ENCODE measurements at places on chromosomes 12 and 14. TPM values are rescaled to one million over a fixed set of nuclear protein-coding genes. Genes with fewer than 3 reads are reported as not detected.

GRCh38 chr14:56102941-56103340 lies 15.3 kb upstream of the PELI2 start:
- no peaks in the 10 kb centered on the region for H3K36me3 ChIP-seq
- H3K4me3 ChIP-seq, result no peak overlapping the region
- H3K27me3 ChIP-seq, result no peaks in the 10 kb centered on the region
- no peak for DNase-seq

DNA sequence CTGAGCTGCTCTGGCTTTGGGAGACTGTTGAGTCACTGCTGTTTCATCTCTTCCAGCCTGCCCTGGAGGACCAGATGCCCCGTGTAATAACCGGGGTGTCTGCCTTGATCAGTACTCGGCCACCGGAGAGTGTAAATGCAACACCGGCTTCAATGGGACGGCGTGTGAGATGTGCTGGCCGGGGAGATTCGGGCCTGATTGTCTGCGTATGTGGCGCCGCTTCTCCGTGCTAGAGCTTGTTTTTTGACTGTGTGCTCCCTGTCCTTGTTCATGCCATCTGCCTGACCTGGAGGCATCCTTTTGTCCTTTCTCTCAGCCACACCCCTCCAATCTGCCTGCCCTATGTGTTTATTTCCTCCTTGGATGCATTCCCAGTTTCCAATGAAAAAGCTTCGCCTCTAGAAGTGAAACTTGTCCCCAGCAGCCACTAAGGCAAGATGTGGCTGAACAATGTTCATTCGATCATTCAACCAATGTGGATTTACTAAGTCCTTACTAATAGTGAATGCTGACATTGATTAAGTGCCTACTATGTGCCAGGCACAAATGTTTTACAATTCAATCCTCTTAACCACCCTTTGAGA lies 98.6 kb downstream of the NT5DC3 start:
- no peaks in the 10 kb centered on the region for H3K36me3 ChIP-seq
- no peak overlapping the region for H3K27ac ChIP-seq
- H3K4me1 ChIP-seq, result peaks cover 5% of the 10 kb centered on the region
- DNase-seq, result peak; percentile 10
- no peak overlapping the region for H3K4me3 ChIP-seq
- no peaks in the 10 kb centered on the region for H3K27me3 ChIP-seq

DNA sequence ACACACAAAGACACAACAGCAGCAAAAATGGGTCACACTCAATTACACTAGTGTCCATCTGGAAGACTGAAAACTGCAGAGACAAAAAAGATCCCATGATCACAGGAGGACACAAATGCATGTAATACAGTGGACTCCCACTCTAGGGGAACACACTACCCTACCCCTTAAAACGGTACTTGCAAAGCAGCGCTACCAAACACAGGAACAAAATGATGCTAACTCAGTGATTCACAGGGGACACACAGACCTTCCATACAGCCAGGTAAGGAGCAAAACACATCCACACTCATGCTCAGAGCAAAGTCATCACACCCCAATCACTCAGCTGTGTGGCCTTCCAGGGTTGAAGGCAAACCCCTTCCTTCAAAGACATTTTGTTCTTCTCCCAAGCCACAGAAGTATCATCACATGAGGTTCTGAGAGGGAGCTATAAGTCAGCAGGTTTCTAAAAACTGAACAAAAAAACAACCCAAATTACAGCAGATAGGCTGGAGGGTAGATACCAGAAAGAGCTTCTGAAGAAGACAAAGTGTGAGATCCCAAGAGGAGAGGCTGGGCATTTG lies 14.8 kb downstream of the SMUG1 start:
- peaks cover 50% of the 10 kb centered on the region for H3K27me3 ChIP-seq
- no peak overlapping the region for H3K27ac ChIP-seq
- peaks cover 4% of the 10 kb centered on the region for H3K4me1 ChIP-seq
- H3K4me3 ChIP-seq, result no peak overlapping the region
- no peaks in the 10 kb centered on the region for H3K36me3 ChIP-seq
- no peak for DNase-seq

DNA sequence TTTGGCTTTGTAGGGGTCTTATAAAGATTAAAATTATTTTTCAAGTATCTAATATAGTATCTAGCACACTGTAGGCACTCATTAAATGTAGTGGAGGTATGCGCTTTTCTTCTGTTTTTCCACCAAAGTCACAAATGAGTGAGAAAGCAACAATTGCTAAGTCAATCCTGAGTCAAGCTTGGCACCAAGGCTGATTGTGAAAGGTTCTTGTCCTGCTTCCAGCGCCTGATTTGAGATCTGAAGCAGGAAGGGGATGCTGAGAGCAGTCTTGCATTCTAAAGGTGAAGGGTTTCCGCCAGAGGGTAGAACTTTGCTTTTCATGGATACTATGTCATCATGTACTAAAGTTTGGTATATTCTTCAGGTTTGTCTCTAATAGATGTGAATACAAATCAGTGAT lies 64.9 kb upstream of the DAAM1 start:
- no peak overlapping the region for H3K27ac ChIP-seq
- no peaks in the 10 kb centered on the region for H3K27me3 ChIP-seq
- H3K4me1 ChIP-seq, result no peaks in the 10 kb centered on the region
- DNase-seq, result no peak
- H3K36me3 ChIP-seq, result no peaks in the 10 kb centered on the region

- peaks cover 11% of the 10 kb centered on the region for H3K4me1 ChIP-seq
- no peaks in the 10 kb centered on the region for H3K27me3 ChIP-seq
- no peaks in the 10 kb centered on the region for H3K36me3 ChIP-seq
- no peak for DNase-seq
Observed at GRCh38 chr12:96419576-96420276, 19.5 kb upstream of the CDK17 start.

- H3K27me3 ChIP-seq, result no peaks in the 10 kb centered on the region
- no peaks in the 10 kb centered on the region for H3K36me3 ChIP-seq
- H3K4me1 ChIP-seq, result peaks cover 8% of the 10 kb centered on the region
- H3K27ac ChIP-seq, result no peak overlapping the region
Observed at GRCh38 chr14:73143003-73143402, 6.7 kb downstream of the PSEN1 start.

- DNase-seq, result no peak
- H3K27ac ChIP-seq, result no peak overlapping the region
- no peaks in the 10 kb centered on the region for H3K27me3 ChIP-seq
Observed at GRCh38 chr14:61050417-61050816, 69.4 kb downstream of the SLC38A6 start.

DNA sequence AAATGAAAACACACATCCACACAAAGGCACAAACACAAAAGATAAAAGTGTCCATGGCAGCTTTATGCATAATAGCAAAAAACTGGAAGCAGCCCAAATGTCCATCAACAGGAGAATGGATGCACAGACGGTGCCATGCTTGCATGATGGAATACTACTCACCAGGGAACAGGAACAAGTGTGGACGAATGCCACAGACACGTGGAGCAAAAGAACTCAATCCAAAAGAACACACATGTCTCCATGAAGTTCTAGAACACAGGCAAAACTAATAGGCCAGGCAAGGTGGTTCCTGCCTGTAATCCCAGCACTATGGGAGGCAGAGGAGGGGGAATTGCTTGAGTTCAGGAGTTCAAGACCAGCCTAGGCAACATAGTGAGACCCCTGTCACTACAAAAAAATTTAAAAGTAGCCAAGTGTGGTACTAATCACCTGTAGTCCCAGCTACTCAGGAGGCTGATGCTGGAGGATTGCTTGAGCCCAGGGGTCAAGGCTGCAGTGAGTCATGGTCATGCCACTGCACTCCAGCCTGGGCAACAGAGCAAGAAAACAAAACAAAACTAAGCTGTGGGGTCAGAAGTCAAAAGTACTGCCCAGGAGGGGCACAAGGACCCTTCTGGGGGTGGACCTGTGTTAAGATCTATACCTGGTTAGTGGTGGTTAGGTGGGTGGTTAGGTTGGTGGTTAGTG lies 7.3 kb upstream of the TMEM119 start:
- no peak for DNase-seq
- H3K27me3 ChIP-seq, result no peaks in the 10 kb centered on the region
- no peaks in the 10 kb centered on the region for H3K36me3 ChIP-seq
- H3K4me1 ChIP-seq, result peaks cover 8% of the 10 kb centered on the region

- no peaks in the 10 kb centered on the region for H3K36me3 ChIP-seq
- peaks cover 2% of the 10 kb centered on the region for H3K27me3 ChIP-seq
- H3K27ac ChIP-seq, result no peak overlapping the region
- no peaks in the 10 kb centered on the region for H3K4me1 ChIP-seq
Observed at GRCh38 chr12:9741726-9742125, 8.8 kb upstream of the CLECL1 start.

DNA sequence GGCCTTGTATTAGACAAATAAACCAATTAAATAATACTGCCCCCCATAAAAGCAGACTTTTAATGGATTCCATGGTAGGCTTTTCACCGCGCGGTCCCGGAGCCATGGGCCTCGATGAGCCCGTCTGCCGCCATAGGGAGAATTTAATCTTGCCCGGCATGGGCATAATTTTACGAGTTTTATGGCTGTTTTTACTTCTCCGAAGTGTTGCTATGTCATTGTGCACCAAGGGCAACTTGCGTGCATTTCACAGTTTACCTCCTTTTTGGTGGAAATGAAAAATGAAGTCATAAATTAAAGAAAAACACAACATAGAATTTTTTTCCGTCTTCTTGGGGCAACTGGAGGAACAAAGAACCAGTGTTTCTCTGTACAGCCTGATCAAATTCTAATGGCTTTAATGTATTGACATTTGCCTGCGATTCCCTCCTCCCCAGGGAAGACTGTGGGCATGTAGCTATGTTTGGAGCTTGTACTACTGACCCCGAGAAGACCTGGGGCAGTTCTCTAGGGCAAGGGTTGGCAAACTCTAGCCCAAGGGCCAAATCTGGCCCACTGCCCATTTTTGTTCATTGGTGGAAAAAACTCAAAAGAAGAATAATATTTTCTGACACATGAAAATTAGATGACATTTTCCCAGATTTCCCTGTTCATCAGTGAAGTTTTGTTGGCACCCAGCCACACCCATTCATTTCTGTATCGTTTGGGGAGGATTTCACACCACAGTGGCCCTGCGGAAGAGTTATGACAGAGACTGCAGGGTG lies 142.7 kb downstream of the CHST11 start:
- no peak overlapping the region for H3K4me3 ChIP-seq
- peaks cover 43% of the 10 kb centered on the region for H3K4me1 ChIP-seq
- no peaks in the 10 kb centered on the region for H3K27me3 ChIP-seq
- DNase-seq, result no peak

DNA sequence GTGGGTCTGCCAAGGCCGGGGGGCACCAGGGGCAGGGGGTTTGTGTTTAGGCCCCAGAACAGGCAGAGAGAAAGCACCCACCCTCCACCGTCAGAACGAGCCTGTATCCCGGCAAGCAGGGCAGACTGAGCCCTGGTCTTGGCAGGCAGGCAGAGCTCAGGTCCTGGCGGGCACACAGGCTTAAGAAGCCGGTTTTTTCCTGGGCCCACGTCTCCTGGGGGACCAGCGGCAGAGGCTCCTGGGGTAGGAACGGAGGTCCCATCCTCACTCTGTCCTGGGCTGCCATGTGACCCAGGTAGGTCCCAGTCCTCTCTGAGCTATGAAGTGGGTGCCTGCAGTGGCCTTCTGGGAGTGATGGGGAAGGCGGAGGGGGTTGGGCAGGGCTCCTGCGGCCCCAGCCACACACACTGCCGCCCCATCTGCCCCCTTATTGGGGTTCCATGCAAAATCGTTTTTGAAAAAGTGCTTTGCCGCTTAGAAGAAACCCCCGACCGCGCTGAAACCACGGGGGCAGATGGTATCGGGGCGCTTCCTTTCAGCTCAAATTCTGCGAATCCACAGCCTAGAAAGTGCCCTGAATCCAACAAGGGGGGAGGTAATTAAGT lies 24.2 kb downstream of the SH2B3 start:
- H3K4me3 ChIP-seq, result no peak overlapping the region
- H3K27me3 ChIP-seq, result no peaks in the 10 kb centered on the region
- peaks cover 3% of the 10 kb centered on the region for H3K36me3 ChIP-seq
- DNase-seq, result no peak
- H3K4me1 ChIP-seq, result peaks cover 55% of the 10 kb centered on the region

- H3K27ac ChIP-seq, result peak overlapping the region; percentile 84
- no peak overlapping the region for H3K4me3 ChIP-seq
- no peaks in the 10 kb centered on the region for H3K27me3 ChIP-seq
Observed at GRCh38 chr12:22529281-22530060, 14.9 kb downstream of the C2CD5 start.

GRCh38 chr12:31234955-31235867 lies 90.7 kb downstream of the SINHCAF start:
- no peak overlapping the region for H3K4me3 ChIP-seq
- no peak overlapping the region for H3K27ac ChIP-seq
- peaks cover 40% of the 10 kb centered on the region for H3K27me3 ChIP-seq
- no peaks in the 10 kb centered on the region for H3K36me3 ChIP-seq

DNA sequence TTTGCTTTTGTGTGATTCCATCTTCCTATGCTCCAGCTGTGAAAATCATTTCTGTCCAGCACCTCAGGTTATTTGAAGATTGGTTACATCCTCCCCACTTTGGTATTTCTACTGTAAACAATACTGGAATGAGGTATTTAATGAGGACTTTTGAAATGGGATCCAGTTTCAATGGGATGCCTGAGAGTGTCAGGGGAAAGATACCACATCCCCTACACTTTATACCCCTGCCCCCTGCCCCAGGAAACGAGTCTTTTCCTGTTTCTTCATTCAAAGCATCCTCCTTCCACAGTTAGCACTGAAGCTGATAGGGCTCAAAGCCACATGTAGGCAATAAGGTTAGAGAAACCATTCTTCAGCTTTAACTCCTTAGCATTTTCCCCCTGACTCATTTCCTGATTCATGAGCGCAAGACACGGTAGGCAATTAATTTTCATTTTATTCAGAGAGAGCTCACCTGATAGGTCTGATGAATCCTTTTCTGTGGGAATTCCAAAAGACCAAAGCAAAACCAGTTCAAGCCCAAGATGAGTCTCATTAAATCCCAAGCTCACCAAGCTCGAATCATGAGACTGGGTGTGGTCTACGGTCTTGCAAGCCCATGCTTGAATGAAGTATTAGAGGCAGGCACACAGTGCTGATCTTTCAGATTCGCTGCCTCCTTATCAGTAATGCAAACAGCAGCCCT lies 143.6 kb upstream of the CRY1 start:
- H3K27me3 ChIP-seq, result no peaks in the 10 kb centered on the region
- H3K36me3 ChIP-seq, result no peaks in the 10 kb centered on the region
- DNase-seq, result peak; percentile 81
- H3K27ac ChIP-seq, result no peak overlapping the region
- peak overlapping the region; percentile 27 for H3K4me3 ChIP-seq
- peaks cover 21% of the 10 kb centered on the region for H3K4me1 ChIP-seq

- no peak overlapping the region for H3K4me3 ChIP-seq
- H3K4me1 ChIP-seq, result no peaks in the 10 kb centered on the region
- no peak overlapping the region for H3K27ac ChIP-seq
- no peak for DNase-seq
Observed at GRCh38 chr12:62986844-62987243, 51.9 kb upstream of the PPM1H start.

GRCh38 chr12:131612092-131612755 lies 98.7 kb upstream of the SFSWAP start:
- no peak overlapping the region for H3K27ac ChIP-seq
- no peaks in the 10 kb centered on the region for H3K4me1 ChIP-seq
- no peak overlapping the region for H3K4me3 ChIP-seq
- DNase-seq, result no peak
- no peaks in the 10 kb centered on the region for H3K36me3 ChIP-seq

OVCH1 gene
- not detected for total RNA-seq

KRT81 gene
- total RNA-seq, result 1.2 TPM

CAPZA3 gene
- total RNA-seq, result not detected

KCNJ8 gene
- total RNA-seq, result 0.93 TPM

KRT6C gene
- total RNA-seq, result not detected

LIN7A gene
- total RNA-seq, result 1.6 TPM

CLEC4D gene
- total RNA-seq, result not detected

SOX5 gene
- total RNA-seq, result 14.1 TPM

EMP1 gene
- 71.7 TPM for total RNA-seq

COL2A1 gene
- total RNA-seq, result 11.2 TPM

BMP4 gene
- total RNA-seq, result 27.2 TPM

Measured in astrocyte (in vitro differentiated cells and primary cell).